ENCODE measurements at places on chromosomes 1 and 21. TPM values are rescaled to one million over a fixed set of nuclear protein-coding genes. Genes with fewer than 3 reads are reported as not detected.

Gene EXOC8
- total RNA-seq, result 15.0 TPM

Gene GLUL
- 116 TPM for total RNA-seq

Gene ATP1A2
- 0.08 TPM for total RNA-seq

Gene ANGPTL3
- not detected for total RNA-seq

Gene ITLN2
- 1.5 TPM for total RNA-seq
